ENCODE measurements at places on chromosomes 7 and 10.

DNA sequence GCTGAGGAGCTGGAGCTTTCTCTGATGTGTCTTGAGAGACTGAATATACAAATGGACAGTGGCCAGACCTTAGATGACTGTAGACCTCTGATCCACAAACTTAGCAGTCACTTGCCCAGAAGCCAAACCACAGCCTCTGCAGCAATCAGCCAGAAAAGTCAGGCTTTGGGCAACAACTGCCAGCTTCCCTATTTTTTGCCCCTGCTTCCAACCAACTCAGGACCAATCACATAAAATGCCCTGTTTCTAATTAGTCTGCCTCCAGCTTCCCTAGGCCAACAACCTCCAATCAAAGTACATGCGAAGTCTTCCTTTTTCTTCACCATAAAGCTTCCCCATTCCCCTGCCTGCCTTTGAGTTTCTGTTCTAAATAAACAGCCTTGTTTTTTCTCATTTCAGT lies 37.8 kb upstream of the CACUL1 start:
- DNase-seq, result no peak

- no peak for DNase-seq
These were observed 20.1 kb downstream of the KCND2 start for GRCh38 chr7:120293027-120293426.

DNA sequence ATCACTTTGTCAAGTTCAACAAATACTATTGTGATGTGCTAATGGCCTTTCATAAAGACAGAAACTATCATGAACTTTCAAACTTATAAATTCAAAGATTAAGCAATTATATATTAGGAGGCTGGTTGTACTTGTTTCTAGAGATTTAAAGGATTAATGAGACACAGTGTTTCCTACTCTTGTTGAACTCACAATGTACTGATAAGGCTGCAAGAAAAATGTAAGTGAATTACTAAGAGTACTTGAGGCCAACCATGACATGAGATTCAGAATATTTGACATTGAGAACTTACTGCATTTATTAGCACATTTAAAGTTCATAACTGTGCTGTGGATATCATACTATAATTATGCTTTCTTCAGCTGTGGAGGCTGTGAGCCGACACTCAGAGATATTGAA lies 1210.5 kb upstream of the SORCS1 start:
- DNase-seq, result no peak

GRCh38 chr10:114273910-114274309 lies 34.9 kb downstream of the VWA2 start:
- DNase-seq, result no peak

GRCh38 chr10:26367771-26368170 lies 70.4 kb upstream of the APBB1IP start:
- no peak for DNase-seq

GRCh38 chr10:74589226-74589673 lies 237.2 kb upstream of the KAT6B start:
- peak; percentile 90 for DNase-seq

DNA sequence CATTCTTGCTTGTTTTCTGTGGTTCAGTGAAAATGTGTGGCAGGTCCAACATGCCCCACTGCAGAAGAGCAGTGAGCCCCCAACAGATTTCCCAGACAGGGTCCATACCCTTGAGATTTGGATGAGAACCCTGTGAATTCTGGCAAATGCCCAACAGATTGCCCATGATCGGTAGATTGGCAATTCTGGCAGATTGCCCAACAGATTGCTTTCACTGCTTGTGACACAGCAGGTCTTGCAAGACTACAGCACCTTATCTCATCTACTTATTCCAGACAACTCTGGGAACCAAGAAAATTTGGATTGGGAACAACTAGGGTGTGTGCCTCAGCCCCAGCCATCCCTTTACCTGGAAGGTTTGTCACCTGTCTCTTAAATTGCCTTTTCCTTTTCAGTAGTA lies 143.7 kb upstream of the COL1A2 start:
- DNase-seq, result no peak

GRCh38 chr7:132051311-132051710 lies 494.9 kb upstream of the PODXL start:
- no peak for DNase-seq

DNA sequence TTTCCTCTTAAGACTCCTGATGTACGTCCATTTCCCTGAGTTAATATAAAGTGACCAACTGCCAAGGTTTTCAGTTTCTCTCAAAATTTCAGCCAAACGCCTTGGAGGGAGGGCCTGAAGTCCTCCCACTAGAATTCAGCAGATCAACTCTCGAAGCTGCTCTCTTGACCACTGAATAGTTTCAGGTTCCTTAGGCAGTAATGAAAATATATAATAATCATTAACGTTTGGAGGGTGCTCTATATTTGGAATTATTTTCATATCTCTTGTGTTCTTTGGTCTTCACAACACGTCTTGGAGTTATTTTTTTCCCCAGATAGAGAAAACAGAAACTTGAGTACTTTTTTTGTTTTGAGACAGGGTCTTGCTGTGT lies 123.6 kb upstream of the SFMBT2 start:
- DNase-seq, result no peak

GRCh38 chr7:72334066-72334465 lies 78.1 kb downstream of the CALN1 start:
- DNase-seq, result no peak

DNA sequence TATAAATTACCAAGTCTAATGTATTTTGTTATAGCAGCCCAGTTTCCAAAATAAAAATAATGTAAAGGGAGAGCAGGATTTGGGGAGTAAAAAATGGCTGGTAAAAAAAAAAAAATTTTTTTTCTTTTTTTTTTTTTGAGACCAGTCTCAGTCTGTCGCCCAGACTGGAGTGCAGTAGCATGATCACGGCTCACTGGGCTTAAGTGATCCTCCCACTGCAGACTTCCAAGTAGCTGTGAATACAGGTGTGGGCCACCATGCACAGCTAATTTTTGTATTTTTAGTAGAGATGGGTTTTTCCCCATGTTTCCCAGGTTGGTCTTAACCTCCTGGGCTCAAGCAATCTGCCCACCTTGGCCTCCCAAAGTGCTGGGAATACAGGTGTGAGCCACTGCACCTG lies 4.8 kb upstream of the LSM8 start:
- no peak for DNase-seq

- DNase-seq, result no peak
These were observed 36.7 kb upstream of the NFKB2 start for GRCh38 chr10:102358712-102359382.

Measured in NCI-H2029 treated with DMSO at 0.1 percent for 48 hours (cell line).